ENCODE measurements at places on chromosomes 2 and 18.

DNA sequence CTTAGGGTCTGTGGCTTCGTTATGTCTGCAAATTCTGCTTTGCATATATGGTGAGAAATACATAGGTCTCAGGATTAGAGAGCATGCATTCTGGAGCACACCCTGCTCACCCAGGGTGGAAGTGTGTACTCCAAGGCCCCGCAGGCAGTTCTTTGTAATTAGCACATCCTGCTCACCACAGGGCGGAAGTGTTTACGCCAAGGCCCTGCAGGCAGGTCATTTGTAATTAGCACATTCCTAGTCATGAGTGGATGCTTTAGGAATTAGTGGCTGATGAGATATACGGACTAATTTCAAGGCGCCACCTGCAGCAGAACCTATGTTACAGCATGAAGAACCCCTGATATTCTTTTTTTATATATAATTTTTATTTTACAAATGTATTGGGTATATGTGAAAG lies 4.2 kb downstream of the ALLC start:
- no peak for DNase-seq
- no peak overlapping the region for H3K27ac ChIP-seq
- H3K4me1 ChIP-seq, result no peaks in the 10 kb centered on the region
- H3K27me3 ChIP-seq, result no peaks in the 10 kb centered on the region
- no peak overlapping the region for H3K4me3 ChIP-seq

DNA sequence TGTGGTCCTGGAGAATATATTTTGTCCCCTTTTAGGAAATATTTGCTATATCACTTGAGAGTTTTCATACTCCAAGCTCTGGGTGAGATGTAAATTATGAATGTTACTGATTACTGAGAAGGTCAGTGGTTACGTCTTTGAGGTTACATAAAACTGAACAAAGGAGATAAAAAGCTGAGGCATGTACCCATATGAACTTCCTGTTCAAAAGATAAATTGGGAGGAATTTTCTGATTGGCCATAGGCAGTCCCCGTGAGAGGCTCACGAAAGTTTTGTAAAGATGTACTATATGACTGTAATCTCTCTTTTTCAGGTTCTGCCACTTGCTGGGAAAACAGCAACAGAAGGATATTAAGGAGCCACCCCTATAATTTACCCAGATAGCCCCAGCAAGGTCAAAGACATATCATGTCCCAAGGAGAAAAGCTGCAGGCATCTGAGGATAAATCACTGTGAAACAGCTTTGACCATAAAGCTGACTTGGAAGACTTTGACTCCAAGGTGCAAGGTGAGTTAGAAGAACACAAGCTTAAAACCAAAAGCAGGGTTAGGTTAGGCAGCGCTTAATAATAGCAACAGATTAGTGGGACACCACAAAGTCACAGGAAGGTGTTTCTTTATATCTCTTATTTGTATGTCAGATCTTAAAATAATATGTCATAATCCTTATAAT lies 90.4 kb downstream of the OSBPL6 start:
- DNase-seq, result no peak
- H3K4me3 ChIP-seq, result no peak overlapping the region
- H3K27me3 ChIP-seq, result no peaks in the 10 kb centered on the region

DNA sequence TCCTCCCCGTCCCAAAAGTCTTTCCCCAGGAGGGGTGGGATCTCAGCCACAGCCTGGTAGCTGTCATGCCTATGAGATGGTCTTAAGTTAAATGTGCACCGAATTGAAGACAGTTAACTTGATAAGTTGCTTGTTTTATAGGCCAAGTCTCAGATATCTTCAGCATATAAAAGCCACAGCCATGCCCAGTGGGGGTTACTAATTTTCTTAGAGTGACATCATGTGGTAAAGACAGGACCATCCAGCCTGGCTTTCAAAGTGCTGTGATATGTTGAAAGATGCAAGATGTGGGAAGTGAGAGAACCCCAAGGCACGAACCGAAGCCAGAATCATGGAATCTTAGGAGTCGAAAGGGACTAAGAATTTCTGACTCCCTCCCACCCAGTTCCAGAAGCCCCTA lies 42.1 kb upstream of the FAM124B start:
- H3K4me1 ChIP-seq, result no peaks in the 10 kb centered on the region
- no peak for DNase-seq
- H3K4me3 ChIP-seq, result no peak overlapping the region
- no peaks in the 10 kb centered on the region for H3K27me3 ChIP-seq

GRCh38 chr2:160206436-160206835 lies 6.4 kb upstream of the ITGB6 start:
- H3K4me3 ChIP-seq, result no peak overlapping the region
- no peaks in the 10 kb centered on the region for H3K36me3 ChIP-seq
- no peak for DNase-seq
- H3K27me3 ChIP-seq, result no peaks in the 10 kb centered on the region
- H3K27ac ChIP-seq, result peak overlapping the region; percentile 98

- peak overlapping the region; percentile 97 for H3K27ac ChIP-seq
- peak; percentile 63 for DNase-seq
- H3K4me1 ChIP-seq, result peaks cover 34% of the 10 kb centered on the region
- H3K4me3 ChIP-seq, result peak overlapping the region; percentile 97
These were observed 2.0 kb downstream of the XPO1 start for GRCh38 chr2:61536180-61536571.

DNA sequence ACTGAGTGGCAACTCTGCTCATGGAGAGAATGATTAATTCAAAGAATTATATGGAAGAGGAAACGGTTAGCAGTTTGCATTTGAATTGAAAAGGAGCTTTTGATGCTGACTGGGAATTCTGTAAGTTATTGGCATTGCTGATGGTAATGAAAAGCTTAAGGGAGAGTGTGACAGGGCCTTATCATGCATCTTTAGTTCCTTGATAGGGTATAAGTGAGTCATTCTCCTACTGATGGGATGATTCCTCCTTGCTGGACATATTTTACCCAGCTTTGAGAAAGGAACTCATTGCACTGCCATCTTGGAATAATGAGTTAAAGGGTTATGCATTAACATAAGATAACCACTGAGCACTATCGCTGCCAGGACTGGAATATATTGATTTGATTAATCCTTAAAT lies 740.7 kb downstream of the DCC start:
- H3K27ac ChIP-seq, result no peak overlapping the region
- H3K27me3 ChIP-seq, result no peaks in the 10 kb centered on the region

DNA sequence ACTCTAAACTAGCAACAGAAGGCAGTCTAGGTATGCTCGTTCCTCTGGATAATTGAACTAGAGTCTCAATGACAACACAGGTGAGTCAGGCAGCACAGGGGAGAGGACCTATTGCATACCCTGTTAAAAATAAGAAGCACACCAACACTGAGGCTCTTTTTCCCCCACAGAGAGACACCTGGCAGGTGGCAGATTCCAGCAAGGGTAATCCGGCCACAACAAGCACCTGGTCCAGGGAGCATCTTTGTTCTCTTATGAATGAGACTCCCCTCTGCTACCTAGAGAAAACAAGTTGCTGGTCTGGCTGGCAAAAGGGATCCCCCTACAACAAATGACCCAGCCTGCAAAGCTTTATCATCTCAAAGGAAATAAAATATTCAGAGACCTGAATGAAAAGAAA lies 508.9 kb upstream of the POU3F3 start:
- H3K4me3 ChIP-seq, result no peak overlapping the region
- H3K36me3 ChIP-seq, result no peaks in the 10 kb centered on the region
- no peak overlapping the region for H3K27ac ChIP-seq
- no peak for DNase-seq
- no peaks in the 10 kb centered on the region for H3K27me3 ChIP-seq

GRCh38 chr18:74994502-74995418 lies 214.2 kb downstream of the PTGR3 start:
- H3K27me3 ChIP-seq, result no peaks in the 10 kb centered on the region
- H3K4me1 ChIP-seq, result peaks cover 27% of the 10 kb centered on the region
- DNase-seq, result peak; percentile 80
- H3K36me3 ChIP-seq, result no peaks in the 10 kb centered on the region
- peak overlapping the region; percentile 70 for H3K27ac ChIP-seq

DNA sequence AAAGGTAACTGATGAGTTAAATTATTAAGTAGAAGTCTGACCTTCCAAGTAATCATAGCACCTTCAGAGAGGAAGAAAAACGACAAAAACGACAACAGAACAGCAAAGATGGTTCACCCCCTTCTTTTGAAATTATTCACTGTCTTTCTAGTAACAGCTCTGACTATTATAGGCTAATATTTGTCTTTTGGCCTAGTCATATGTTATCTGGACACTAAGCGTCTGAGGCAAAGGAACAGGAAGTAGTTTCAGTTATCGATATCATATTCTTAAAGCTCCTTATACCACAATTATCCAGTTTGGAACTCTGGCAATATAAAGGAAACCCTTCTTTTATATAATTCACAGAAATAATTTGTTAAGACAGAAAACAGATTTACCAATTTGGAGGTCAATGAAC lies 27.6 kb upstream of the SLC40A1 start:
- no peak overlapping the region for H3K27ac ChIP-seq
- DNase-seq, result no peak
- 0 out of 2 replicates have a peak, but pooled peaks cover 3% of the 10 kb centered on the region for H3K4me1 ChIP-seq
- no peak overlapping the region for H3K4me3 ChIP-seq
- H3K27me3 ChIP-seq, result no peaks in the 10 kb centered on the region
- H3K36me3 ChIP-seq, result no peaks in the 10 kb centered on the region

DNA sequence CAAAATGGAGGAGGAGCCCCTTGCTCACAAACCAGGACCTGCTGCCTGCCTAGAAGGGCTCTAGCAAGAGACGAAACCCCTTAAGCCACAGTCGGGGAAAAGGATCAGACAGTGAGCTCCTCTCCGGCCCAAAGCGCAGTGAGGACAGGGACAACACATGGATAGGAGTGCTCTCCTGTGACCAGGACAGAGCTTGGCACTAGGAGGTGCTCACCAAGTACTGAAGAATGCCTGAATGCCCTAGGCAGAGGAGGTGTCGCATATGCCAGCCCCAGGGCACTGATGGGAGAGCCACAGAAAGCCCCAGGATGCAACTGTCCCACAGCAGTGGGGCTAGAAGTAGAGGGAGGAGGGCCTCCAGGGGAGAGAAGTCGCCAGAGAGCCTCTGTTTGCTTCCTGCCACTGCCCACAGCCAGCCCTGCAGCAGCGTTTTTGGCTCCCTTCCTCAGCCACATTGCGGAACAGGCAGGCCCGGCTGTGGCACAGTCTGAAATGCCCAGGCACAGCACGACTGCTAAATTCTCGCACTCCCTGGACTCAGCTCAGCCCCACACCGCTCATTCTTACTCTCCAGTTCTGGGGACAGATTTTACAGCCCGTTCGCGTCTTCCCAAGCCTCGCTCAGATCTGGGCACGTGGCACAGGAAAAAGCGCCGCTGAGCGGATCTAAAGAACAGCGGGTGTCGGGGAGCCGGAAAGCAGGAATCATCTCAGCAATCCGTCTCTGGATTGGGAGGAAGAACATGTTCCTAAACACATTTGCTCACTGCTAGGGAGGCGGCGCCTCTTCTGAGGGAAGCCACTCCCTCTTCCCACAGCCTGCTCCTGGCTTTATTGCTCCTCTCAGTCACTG lies 98.7 kb upstream of the POU3F3 start:
- 0 out of 2 replicates have a peak, but pooled peaks cover 2% of the 10 kb centered on the region for H3K27me3 ChIP-seq
- no peak overlapping the region for H3K27ac ChIP-seq
- no peak overlapping the region for H3K4me3 ChIP-seq
- H3K36me3 ChIP-seq, result no peaks in the 10 kb centered on the region
- no peak for DNase-seq

- H3K4me1 ChIP-seq, result no peaks in the 10 kb centered on the region
- no peaks in the 10 kb centered on the region for H3K36me3 ChIP-seq
- no peak overlapping the region for H3K27ac ChIP-seq
- no peaks in the 10 kb centered on the region for H3K27me3 ChIP-seq
- H3K4me3 ChIP-seq, result no peak overlapping the region
These were observed 633.3 kb upstream of the ACVR2A start for GRCh38 chr2:147211484-147211883.

GRCh38 chr2:86087936-86088850 lies 17.5 kb downstream of the POLR1A start:
- no peaks in the 10 kb centered on the region for H3K27me3 ChIP-seq
- peaks cover 45% of the 10 kb centered on the region for H3K36me3 ChIP-seq
- H3K4me3 ChIP-seq, result no peak overlapping the region
- H3K27ac ChIP-seq, result no peak overlapping the region

DNA sequence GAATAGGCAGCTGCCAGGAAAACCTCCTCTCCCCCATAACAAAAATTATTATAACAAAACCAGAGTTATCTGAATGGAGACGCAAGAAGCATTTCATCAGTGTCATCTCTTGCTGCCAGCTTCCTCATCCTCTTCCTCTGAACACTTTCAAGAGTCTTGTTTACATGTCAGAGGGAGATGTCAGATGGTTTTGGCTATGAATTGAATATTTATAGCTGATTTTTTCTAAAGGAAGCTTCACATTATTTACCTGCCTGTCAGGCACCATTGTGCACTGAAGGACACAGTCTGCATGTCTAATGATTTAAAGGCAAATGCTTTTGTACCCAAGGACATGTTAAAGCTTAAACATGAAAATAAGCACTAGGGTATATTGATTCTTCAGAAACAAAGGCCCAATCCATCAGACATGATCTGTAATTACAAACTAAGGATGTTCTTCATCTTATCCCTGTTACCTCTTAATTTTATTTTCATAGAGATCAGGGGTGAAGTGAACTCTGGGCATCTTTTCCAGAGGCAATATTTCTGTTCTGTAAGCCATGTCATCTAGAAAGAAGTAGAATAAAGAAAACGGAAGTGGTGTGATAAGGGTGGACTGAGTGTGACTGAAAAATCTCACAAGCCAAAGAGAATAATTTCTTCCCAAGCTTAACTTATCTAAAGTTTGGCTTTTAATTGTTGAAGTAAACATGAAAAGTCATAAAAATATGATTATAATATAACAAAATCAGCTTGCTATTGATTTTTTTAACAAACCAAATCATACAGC lies 168.7 kb downstream of the ANKRD44 start:
- H3K27me3 ChIP-seq, result no peaks in the 10 kb centered on the region
- no peak overlapping the region for H3K4me3 ChIP-seq
- no peak overlapping the region for H3K27ac ChIP-seq
- DNase-seq, result no peak

- no peak overlapping the region for H3K4me3 ChIP-seq
- H3K27me3 ChIP-seq, result no peaks in the 10 kb centered on the region
- H3K36me3 ChIP-seq, result no peaks in the 10 kb centered on the region
These were observed 60.0 kb upstream of the DTNA start for GRCh38 chr18:34650121-34650545.

DNA sequence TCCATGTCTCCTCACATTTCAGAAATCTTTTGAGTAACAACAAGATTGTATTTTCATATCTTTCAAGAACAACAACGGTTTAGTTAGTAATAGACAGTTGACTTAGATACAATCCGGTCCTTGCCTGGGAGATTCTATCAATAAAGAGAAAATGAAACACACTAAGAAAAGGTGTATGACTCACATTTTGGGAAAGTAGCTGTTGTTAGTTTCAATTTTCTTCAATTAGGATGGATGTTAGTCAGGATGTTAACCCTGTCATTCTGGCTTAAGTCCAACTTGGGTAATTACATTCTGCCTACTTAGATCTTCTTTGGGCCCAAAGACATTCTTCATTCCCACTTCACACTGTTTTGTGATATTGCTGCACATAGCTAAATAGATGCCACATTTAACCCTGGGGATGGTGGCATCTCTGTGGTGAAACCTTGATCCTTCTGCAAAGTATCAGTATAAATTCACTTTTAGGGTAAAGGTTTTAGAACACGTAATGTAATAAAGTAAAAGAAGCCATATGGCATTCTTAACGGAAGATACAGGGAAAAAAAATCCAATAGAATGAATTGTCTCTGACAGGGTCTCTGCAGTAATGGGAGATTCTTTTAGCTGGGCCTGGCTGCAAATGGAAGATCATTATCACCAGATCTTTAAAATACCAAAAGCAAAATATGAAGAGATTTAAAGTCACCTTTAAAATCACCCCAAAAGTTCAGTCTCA lies 365.5 kb downstream of the FIGN start:
- H3K27ac ChIP-seq, result peak overlapping the region; percentile 26
- DNase-seq, result no peak
- H3K27me3 ChIP-seq, result no peaks in the 10 kb centered on the region
- H3K4me1 ChIP-seq, result no peaks in the 10 kb centered on the region
- no peak overlapping the region for H3K4me3 ChIP-seq

Measured in Panc1 (cell line).